ENCODE measurements at places on chromosomes 2 and 18. TPM values are rescaled to one million over a fixed set of nuclear protein-coding genes. Genes with fewer than 3 reads are reported as not detected.

CCDC141 gene
- not detected for total RNA-seq

RGPD6 gene
- total RNA-seq, result 21.2 TPM

NT5DC4 gene
- 6.1 TPM for total RNA-seq

NOP58 gene
- 38.2 TPM for total RNA-seq

SFXN5 gene
- 12.5 TPM for total RNA-seq

FHOD3 gene
- total RNA-seq, result 13.3 TPM

RNU2-63P gene
- total RNA-seq, result 3.9 TPM

All from PC-9 (cell line).